NCI-H748 treated with DMSO at 0.1 percent for 48 hours (cell line): ENCODE measurements at places on chromosomes 7 and 10.

DNA sequence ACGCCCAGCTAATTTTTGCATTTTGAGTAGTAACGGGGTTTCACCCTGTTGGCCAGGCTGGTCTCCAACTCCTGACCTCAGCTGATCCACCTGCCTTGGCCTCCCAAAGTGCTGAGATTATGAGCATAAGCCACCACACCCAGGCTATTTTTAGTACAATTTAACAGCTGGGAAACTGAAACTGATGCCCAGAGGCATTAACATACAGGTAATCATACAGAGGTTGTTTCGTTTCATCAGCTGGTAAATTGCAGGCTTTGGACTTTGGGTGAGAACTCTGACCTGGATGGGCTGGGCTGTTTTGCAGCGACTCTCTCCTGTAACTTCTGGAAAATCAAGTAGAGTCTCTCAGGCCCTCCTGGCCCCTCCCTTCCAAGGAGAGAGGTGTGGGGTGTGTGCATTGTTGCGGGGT is 6.2 kb upstream of the ACHE start:
- DNase-seq: no peak

GRCh38 chr10:21055339-21056135 is 158.4 kb upstream of the NEBL start:
- DNase-seq: no peak

DNA sequence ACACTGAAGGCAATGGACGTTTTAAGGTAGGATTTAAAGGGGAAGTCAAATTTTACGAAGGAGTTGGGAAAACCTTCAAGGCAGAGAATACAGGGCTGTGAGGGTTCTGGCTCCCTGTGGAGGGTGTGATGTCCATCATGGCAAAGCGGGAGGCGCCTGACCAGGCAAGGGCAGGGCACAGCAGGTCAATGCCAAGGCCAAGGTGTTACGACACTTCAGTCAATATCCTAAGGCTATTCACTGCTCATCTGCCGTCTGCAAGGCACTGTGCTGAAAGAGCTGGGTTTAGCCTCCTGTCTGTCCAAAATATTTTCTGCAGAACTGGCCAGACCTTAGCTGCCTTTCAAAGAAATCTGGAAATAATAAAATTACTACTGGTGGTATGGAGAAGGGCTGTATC is 297.9 kb upstream of the MGMT start:
- no peak for DNase-seq

DNA sequence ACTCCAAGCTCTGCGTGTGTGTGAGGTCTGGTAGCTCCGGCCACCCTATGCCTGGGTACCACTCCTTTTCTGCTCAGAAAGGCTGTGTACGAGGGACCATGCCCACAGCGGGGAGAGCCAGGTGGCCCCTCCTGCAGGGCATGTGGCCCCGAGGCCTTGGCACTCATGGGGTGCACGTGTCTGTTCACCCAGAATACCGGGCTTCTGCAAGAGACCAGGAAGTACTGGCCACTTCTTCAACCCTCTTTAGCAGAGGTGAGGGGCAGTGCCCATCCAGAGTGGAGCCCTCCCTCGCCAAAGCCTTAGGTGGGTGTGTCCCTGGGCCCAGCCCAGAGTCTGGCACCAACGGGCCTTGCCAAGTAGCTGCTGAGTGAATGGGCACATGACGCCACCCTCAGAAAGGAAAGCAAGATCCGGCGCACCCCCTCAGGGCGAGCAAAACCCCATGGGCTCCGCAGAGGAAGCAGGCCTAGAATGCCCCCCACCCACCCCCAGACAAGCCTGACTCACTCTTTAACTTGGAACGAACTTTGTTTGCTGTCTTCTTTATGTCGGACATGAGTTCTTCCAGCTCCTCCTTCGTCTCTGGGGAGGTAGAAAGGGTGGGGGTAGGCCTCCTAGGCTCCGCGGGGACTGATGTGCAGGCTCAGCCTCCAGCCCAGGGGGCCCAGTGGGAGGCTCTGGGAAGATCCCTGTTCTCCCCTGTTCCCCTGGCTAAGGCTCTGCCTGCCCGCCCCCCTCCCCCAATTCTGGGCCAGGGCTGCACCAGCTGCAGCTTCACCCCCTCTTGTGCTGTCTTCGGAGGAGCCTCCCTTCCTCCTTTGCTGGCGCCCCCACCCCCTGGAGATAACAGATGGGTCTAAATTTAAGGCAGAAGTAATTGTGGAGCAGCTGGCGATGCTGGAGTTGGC is 14.6 kb downstream of the STX1A start:
- DNase-seq: no peak
